ENCODE measurements at places on chromosomes 3 and 15.

DNA sequence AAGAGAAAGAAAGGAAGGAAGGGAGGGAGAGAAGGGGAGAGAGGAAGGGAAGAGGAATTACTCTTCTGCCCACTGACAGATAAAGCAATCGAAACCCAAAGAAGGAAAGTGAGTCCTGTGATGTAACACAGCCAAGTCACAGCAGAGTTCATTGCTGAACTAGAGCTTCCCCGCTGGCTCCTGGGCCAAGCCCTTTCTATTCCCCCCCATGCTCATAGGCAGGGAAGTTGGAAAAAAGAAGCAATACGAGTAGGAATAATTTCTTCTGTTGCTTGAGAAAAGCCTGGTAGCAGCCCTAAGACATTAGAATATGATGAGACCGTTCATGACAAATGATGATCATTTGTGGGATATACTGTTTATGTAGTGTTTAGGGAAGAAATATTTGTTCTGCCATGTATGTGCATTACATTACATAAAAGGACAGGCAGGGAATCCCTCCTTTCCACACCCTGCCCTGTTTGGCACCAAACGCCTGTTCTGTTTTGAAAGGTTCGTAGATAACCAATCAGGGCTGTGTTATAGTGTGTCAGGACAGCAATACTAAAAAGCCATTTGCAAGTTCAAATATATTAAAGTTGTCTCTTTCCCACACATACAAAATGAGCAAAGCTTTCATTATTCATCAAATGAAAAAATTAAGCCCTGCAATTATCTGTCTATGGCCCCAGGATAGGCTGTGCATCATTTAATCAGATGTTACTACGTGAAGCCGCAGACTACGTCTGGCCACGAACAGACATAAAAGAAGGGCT is 111.0 kb upstream of the TRPM1 start:
- DNase-seq: no peak

DNA sequence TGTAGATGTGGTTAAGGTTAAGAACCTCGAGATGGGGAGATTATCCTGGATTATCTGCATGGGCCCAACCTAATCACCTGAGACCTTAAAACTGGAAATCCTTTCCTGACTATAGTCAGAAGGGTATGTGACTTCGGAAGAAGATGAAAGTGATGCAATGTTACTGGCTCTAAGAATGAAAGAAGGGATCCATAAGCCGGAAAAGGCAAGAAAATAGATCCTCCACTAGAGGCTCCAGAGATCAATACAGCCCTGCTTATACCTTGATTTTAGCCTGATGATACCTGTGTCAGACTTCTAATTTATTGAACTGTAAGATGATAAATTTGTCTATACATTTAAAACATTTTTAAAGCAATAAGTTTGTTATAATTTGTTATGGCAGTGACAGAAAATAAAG is 21.5 kb upstream of the GASK1A start:
- DNase-seq: no peak

- DNase-seq: no peak
These were observed 436.7 kb downstream of the EPHB1 start for GRCh38 chr3:135231737-135232136.

DNA sequence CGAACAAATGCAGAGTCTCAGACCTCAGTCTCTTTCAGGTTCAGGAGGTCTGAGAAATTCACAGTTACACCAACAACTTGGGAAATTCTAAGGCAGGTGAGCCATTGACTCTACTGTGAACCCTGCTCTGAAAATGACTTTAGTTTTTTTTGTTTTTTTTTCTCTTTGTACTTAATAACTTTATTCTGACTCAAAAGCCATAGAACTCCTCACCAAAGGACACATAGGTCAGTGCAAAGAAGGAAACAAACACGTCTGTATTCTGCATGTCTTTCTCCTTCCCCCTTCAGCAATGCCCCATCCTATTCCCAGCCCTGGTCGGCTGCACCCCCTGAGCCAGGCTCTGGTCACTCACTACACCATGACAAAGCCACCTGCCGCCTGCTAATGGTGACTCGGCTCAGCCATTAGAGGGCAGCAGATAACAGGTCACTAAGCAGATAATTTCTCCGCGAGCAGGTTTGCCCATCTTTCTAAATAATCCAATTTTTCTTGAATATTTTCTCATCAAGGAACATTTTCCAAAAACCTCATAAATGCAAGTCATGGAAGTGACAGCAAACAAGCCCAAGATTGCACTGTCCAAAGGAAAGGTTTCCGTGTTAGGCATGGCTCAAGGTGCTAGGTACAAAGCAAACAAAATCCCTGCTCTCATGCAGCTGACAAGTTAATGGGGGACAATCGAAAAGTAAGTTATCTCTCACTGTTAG is 37.7 kb downstream of the TM4SF4 start:
- DNase-seq: no peak

DNA sequence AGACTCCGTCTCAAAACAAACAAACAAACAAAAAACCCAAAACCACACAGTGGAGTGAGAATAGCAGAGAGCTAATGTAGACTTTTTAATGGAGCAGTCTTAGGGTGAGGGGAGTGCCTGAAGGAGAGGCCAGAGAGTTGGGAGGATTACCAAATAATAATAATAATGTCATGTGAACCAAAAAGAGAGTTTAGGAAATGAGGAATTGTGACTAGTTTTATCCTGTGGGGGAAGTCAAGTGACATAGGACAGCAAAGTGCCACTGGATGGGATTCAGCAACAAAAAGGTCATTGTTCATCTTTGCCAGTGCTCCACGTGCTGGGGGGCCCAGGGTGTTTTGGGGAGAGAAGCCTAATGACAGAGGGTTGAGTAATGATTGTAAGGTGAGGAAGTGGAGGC is 12.9 kb downstream of the GPR87 start:
- no peak for DNase-seq

Data from CD4-positive, alpha-beta memory T cell (primary cell).